ENCODE measurements at places on chromosomes 5 and 9.

- peak; percentile 94 for DNase-seq
Observed at GRCh38 chr5:74632947-74633356, 7.6 kb downstream of the ENC1 start.

GRCh38 chr5:113524927-113525326, 11.4 kb downstream of the YTHDC2 start:
- DNase-seq = peak; percentile 40

DNA sequence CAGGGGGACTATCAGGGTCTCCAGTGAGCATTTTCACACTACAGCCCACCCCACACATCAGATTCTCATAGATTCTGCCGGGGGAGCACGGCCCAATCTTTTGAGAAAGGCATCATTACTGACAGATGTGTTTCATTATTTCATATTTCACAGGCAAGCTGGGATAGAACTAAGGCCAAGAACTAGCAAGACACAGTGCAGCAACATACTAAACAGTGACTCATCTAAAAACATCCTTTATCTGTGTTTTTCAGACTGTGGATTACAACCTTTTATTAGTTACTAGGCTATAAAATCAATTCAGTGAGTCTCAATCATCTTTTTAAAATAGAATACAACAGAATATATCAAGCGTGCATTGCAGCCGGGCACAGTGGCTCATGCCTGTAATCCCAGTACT, 59.8 kb downstream of the CPLANE1 start:
- DNase-seq = no peak

DNA sequence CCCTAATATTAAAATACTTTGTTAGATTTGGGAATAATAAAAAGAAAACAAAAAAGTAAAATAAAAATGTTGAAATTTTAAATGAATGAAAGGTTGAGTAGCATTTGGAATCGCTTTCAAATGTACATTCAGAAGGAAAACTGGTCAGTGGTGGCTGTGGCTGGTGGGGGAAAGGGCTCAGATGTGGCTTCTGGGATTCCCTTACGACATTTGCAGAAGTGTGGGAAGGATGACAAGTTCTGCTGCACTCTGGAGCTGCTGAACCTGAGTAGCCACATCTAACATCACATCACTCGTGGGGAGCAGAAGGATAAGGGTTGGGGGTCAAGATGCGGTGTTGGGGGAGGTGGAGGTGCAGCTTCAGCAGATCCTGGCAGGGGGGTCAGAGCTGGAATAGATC, 25.6 kb upstream of the CAST start:
- no peak for DNase-seq

GRCh38 chr9:128503870-128504269, 649 bp upstream of the GLE1 start:
- DNase-seq = peak; percentile 47

DNA sequence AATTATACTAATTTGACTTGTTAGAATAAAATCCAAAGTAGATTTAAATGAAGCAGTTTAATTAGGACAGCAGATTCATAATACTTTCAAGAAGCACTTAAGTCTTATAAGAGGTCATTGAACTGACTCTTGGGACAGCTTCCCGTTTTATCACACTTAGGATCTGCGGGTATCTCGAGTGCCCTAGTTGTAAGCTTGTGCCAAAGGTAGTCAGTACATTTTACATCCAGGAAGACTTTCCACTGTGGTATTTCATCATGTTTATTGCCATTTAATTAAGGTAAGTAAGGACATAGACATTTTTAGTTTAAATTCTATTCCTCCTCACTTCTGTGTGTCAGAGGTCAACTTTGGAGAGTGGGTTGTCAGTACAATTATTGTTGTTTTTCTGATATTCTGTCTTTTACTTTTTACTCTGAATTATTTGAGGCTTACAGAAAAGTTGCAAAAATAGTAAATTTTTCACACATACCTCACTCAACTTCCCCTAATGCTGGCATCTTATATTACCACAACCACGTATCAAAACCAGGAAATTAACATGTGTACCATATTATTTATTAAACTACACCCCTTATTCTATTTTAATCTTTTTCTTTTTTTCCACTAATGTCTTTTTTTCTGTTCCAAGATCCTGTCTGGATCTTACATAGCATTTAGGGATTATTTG, 7.5 kb upstream of the ZNF367 start:
- no peak for DNase-seq

GRCh38 chr5:141533897-141534296, 45.0 kb downstream of the PCDHGC5 start:
- DNase-seq = peak; percentile 49

- DNase-seq = peak; percentile 86
Observed at GRCh38 chr5:89313804-89314588, 431.0 kb upstream of the MEF2C start.

DNA sequence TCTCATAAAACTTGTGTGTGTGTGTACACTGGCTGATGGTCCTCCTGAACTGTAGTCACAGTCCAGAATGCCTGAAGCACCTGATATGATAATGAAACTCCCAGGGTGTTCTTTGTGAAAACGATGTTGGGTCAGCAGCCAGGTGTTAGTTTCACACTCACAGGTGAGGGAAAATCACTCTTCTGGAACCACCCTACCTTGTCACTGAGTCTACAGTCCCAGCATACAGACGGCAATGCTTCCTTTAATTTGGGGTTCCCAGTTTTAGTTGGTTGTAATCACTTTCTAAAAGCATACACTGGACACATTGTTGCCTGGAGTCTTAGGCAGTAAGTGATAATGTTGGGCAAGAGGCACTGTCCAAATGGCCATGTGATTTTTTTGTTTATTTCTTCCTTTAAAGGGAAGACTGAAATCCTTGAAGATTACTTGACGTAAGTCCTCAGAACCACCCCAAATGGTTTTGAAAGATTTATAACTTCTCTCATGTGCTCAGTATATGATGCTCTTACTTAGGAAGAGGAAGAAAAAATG, 18.2 kb upstream of the MGAT1 start:
- no peak for DNase-seq

- no peak for DNase-seq
Observed at GRCh38 chr9:1946526-1947283, 68.4 kb upstream of the SMARCA2 start.

- no peak for DNase-seq
Observed at GRCh38 chr9:37152365-37152764, 32.0 kb downstream of the ZCCHC7 start.

- peak; percentile 36 for DNase-seq
Observed at GRCh38 chr5:38715696-38716095, 130.1 kb upstream of the OSMR start.

DNA sequence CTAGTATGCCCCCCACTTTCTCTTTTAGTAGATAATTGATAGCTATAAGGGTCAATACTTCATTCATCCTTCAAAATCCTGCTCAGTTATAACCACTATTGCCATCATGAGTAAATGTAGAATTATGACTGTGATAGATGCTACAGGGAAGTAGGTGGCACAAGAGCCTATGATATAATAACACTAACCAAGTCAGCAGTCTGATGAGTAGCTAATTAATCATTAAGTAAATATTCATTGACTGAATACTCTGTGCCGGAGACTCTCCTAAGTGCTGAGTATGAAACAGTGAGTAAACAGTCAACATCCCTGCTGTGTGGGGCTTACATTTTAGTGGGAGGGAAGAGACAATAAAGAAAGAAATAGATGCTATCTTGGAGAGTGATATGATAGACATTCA, 430.3 kb upstream of the ZNF462 start:
- no peak for DNase-seq

GRCh38 chr5:108543486-108543885, 161.6 kb upstream of the FBXL17 start:
- no peak for DNase-seq

GRCh38 chr5:170631466-170632195, 127.8 kb downstream of the KCNIP1 start:
- peak; percentile 20 for DNase-seq

GRCh38 chr9:76904661-76905457, 1.1 kb downstream of the PRUNE2 start:
- no peak for DNase-seq

- DNase-seq = peak; percentile 65
Observed at GRCh38 chr9:95874989-95875304, 544 bp upstream of the ERCC6L2 start.

DNA sequence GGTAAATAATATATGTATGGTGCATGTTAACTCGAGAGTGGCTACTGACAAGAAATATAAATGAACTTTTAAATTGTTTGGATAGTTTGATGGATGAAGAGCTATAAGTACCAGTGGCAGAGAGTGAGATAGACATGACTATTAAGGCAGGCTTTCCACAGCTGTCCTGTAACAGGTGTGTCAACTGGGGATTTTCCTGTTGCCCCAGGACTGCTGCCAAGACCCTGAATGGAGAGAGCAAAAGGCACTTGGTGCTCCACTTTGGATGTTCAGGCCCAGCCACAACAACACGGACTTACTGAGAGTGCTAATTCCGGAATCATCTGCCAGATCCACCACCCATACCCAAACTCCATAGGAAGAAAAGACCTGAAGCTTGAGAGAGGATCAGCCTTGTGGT, 215.1 kb downstream of the SEC61B start:
- no peak for DNase-seq

- no peak for DNase-seq
Observed at GRCh38 chr9:120505186-120505585, 74.8 kb downstream of the CDK5RAP2 start.

GRCh38 chr5:67248703-67249589, 52.3 kb upstream of the CD180 start:
- DNase-seq = no peak

- no peak for DNase-seq
Observed at GRCh38 chr5:35308421-35308820, 78.1 kb upstream of the PRLR start.

GRCh38 chr5:158434749-158435148, 575.8 kb upstream of the CLINT1 start:
- no peak for DNase-seq

DNA sequence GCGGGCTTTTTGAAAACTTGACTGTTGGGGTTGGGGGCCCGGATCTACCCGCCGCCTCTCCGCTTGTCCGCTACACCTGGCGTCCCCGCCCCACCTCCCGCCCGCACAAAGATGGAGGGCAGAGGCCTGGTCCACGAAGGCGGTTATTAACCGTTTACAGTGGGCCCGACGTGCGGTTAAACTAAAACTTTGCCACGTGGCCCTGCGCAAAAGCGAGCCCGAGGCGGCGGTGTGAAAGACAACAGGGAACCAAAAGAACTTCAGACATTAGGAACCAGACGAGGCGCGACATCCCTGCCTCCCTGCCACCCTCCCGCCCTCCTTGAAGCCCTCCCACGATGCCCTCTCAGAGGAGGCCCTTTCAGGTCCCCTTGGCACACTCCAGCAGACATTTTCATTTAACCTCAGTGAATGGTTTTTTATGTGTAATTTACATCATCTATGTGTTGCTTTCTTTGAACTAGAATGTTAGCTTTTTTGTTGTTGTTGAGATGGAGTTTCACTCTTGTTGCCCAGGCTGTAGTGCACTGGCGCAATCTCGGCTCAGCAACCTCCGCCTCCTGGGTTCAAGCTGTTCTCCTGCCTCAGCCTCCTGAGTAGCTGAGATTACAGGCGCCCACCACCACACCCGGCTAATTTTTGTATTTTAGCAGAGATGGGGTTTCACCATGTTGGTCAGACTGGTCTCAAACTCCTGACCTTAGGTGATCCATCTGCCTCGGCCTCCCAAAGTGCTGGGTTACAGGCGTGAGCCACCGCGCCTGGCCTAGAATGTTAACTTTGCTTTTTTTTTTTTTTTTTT, 999 bp upstream of the HNRNPA0 start:
- DNase-seq = no peak

DNA sequence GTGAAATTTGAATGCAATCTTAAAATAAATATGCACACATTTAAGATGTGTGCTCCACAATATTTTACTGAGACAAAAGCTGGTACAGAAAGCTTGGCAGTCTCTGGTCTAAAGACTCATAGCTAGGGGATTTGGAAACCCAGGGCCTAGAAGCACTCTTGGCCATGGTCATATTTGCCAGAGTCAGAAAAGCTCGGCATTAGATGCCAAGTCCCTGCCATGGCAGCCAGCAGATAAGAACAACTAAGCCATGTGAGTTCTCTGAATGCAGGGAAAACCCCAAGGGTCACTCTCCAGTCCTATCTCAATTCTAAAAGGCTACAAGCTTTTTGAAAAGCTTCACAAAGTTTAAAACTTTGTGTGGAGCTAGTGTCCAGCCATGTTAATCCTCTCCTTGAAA, 119.5 kb downstream of the FAM114A2 start:
- no peak for DNase-seq

GRCh38 chr9:80698725-80699410, 990.5 kb downstream of the TLE1 start:
- no peak for DNase-seq

DNA sequence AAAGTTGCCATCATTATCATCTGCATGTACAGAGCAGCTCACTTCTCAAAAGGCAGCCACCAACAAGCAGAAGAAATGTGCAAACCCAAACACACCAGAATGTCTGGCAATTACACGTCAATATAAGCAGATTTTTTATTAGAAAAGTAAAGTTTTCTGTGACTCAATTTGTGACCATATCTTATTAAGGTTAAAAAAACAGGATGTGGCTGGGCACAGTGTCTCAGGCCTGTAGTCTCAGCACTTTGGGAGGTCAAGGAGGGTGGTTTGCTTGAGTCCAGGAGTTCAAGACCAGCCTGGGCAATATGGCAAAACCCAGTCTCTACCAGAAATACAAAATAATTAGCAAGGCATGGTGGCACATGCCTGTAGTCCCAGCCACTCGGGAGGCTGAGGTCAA, 176.7 kb downstream of the FANCC start:
- peak; percentile 8 for DNase-seq

GRCh38 chr9:79580055-79580454, 8.3 kb downstream of the TLE4 start:
- DNase-seq = no peak

DNA sequence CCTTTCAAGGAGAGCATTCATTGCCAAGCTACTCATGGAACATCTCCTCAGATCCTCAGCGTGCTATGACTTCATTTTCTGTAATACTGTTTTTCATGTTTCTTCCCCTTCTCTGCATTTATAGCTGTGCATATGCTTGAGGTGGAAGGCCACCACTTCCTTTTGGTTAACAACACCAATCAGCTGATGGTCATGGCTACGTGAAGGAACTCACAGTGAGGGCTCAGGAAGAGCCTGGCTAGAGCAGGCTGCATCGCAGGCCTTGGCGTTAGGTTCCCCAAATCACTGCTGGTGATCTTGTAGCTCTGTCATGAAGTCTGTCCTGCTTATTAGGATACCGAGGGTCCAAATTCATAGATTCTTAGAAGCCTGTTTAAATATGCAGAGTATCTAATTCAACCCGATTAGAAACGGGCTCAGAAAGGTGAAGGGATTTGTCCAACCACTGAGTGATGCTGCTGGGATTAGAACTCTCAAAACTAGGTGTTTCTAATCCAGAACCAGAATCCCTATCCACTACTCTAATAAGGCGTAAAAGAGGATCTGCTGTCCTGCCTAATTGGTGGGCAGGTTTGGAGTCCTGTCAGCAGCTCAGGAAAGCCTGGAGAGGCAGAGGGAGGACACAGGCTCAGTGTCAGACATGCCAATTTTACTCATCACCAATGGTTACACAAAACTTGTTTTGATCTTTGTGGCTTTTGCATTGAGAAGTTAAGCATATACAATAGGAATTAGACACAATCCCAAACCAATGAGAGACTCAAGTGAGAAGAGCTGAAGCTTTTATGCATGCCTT, 7.5 kb downstream of the SYK start:
- DNase-seq = no peak

- no peak for DNase-seq
Observed at GRCh38 chr9:86082870-86083269, 16.5 kb downstream of the GOLM1 start.

Data from ELR (cell line).